HCT116 (cell line): ENCODE measurements at places on chromosomes 16 and 17. TPM values are rescaled to one million over a fixed set of nuclear protein-coding genes. Genes with fewer than 3 reads are reported as not detected.
A peak's percentile ranks its signal among the peaks of the same experiment; 100 is the strongest.

Gene NUPR1
- 2.2 TPM for total RNA-seq

Gene PDILT
- total RNA-seq, result not detected

Gene KRT32
- 0.42 TPM for total RNA-seq

DNA sequence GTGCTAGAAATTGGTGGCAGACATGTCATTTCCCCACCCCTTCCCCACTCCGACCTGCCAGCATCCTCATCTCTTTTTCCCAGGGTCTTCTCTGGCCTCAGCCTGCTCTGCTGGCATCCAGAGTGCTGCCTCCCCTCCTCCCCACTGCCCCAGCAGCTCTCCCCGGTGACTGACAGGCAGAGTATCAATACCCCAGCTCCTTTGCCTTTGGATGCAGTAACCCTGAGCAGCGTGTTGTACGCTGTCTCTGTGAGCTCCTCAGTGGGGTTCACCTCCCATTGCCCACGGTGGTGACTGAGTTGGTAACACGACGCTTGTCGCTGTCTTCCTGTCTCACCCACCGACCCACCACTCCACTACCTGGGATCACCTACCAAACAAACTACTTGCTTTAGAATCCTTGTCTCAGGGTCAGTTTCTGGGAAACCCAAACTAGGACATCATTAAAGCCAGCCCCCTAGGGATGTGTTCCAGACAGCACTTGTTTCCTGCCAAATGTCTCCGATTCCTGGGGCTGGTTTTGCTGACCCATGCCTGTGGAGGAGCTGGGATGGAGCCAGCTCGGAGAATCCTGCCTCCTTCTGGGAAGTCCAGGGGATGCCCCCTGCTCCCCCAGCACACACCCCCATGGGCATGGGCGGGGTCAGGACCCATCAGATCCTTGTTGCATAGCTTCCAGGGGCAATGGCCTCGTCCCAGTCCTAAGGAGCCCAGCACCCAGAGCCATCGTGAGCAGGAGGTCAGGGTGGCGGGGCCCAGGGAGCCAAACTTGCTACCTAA is 8.3 kb upstream of the SBK1 start:
- H3K4me3 ChIP-seq, result no peak overlapping the region
- no peaks in the 10 kb centered on the region for H3K27me3 ChIP-seq
- no peak for DNase-seq
- no peaks in the 10 kb centered on the region for H3K36me3 ChIP-seq

GRCh38 chr16:53881371-53881770 is 177.4 kb downstream of the FTO start:
- no peaks in the 10 kb centered on the region for H3K4me1 ChIP-seq
- H3K27ac ChIP-seq, result no peak overlapping the region
- no peak overlapping the region for H3K4me3 ChIP-seq

GRCh38 chr17:56358651-56359050 is 205.4 kb downstream of the ANKFN1 start:
- no peak overlapping the region for H3K27ac ChIP-seq
- no peak overlapping the region for H3K4me3 ChIP-seq
- H3K36me3 ChIP-seq, result no peaks in the 10 kb centered on the region
- H3K4me1 ChIP-seq, result peaks cover 5% of the 10 kb centered on the region; the same call in 1 of the 2 replicates
- peak; percentile 22 for DNase-seq
- 0 out of 2 replicates have a peak, but pooled peaks cover 4% of the 10 kb centered on the region for H3K27me3 ChIP-seq

GRCh38 chr17:4229627-4230541 is 33.9 kb downstream of the ANKFY1 start:
- no peaks in the 10 kb centered on the region for H3K27me3 ChIP-seq
- peak overlapping the region; percentile 36; the same call in 1 of the 2 replicates for H3K27ac ChIP-seq
- H3K4me1 ChIP-seq, result peaks cover 21% of the 10 kb centered on the region
- no peak overlapping the region for H3K4me3 ChIP-seq
- peaks cover 20% of the 10 kb centered on the region; the same call in 1 of the 2 replicates for H3K36me3 ChIP-seq

- H3K4me3 ChIP-seq, result no peak overlapping the region
- H3K27me3 ChIP-seq, result peaks cover 63% of the 10 kb centered on the region
- DNase-seq, result no peak
Observed at GRCh38 chr16:84916850-84917249, 94.5 kb downstream of the ZDHHC7 start.
